ENCODE measurements at places on chromosomes 13 and 19.

DNA sequence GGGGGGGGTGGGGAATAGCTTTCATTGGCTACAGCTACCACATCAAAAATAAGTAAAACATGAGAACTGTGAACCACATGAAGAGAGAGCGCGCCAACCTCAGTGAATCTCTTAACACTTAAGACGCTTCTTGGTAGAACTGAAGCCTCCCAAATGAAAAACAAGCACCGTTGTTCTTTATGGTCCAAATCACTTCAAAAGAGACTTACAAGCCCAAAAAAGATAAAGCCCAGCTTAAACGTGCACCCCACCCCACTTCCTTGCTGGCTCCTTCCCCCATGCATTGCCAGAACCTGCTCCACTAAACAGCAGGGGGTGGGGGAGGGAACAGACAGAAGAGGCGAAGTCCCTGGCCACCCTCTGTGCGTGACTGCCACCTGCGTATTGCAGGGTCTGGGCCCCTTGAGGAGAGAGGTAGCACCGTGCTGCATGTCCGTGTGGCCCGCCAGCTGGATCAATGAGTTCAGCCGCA, 479.1 kb downstream of the FOXO1 start:
- DNase-seq, result no peak

DNA sequence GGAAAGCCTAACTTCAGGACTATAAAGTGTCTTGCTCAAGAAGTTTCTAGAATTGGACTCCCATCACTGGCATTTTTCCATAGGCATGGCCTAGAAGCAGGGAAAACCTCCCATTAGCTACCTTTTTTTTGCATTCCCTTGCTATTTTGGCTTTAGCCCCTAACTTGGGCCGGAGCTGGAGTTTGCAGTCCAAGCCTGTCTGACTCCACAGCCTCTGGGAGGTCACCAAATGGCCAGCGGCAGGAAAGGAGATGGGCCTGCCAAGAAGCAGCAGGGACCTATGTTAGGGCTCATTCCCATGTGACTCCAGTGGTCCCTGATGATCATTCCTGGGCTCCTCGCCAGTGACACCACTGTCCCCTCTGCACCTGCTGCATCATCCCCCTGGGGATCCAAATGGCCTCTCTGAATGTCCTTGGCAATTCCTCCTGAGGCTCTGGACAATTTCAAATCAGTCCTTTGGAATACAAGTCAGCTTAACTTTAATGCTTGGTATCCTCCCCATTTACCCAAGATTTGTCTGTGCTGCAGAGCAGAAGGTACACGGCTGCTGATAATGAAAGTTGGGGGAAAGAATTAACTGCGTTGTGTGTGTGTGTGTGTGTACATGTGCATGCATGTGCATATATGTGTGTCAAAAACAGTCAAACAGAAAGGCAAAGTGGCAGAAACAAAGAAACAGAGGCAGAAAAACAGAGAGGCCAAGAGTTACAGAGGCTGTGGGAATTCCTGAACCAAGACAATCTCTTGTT, 69.8 kb upstream of the SERP2 start:
- no peak for DNase-seq

- peak; percentile 84 for DNase-seq
Measured at GRCh38 chr19:2270423-2271233, 11.3 kb downstream of the PEAK3 start.

- DNase-seq, result peak; percentile 13
Measured at GRCh38 chr13:31350560-31350959, 150.8 kb downstream of the B3GLCT start.

DNA sequence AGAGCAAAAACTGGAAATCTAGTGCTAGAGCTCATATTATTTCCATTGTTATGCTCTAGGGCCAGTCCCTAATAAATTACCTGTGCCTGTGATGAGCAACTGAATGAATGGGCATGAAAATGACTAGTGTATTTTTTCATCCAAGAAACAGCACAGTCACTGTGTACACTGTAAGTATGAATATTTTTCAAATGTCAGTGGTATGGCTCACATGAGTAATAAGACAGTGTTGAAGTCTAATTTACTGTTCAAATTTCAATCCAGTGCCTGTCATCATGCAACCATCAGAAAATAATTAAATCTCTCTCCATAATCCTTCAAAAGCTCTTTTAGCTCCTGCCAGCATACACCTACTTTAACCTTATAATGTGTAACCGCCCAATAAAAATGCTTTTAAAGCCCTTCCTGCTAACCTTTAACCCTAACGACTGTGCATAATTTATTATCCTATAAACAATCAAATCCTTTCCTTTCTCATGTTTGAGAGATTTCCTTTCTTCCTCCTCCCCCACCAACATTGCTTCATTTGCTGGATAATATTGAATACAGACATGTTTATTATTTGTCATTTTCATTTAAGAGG, 378.3 kb downstream of the GPC5 start:
- no peak for DNase-seq

- DNase-seq, result no peak
Measured at GRCh38 chr19:45994456-45994997, 740 bp upstream of the CCDC61 start.

- DNase-seq, result peak; percentile 72
Measured at GRCh38 chr19:28878862-28879566, 333.9 kb downstream of the UQCRFS1 start.

- no peak for DNase-seq
Measured at GRCh38 chr13:45433381-45433790, 15.2 kb upstream of the SLC25A30 start.

DNA sequence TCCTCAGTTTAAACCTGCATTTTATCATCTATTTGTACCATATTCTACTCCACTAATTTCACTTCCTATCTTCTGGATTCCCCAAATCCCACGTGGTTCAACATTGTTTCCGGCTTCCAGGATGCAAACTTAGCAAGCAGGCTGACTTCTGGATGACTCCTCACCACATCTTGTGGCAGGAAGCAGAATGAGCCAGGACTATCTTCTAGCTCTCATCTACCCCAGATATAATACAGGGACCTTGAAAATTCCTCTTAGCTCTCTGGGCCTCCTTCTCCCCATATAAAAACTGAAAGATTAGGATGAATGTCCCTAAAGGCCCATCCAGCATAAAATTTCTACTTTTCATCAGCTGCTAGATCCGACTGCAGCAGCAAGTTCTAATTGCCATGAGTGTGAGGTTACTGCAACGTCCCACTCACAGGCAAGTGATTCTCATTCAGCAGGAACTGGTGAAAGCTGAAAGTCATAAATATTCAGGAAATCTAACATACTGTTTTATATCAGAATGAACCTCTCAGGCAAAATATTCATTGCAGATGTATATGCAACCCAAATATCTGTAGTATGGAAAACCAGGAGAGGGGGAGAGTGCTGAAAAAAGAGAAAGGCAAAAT, 93.4 kb downstream of the KCTD12 start:
- peak; percentile 55 for DNase-seq

GRCh38 chr13:23959231-23959862, 62.0 kb upstream of the C1QTNF9B start:
- DNase-seq, result no peak

- DNase-seq, result no peak
Measured at GRCh38 chr19:21047716-21048115, 27.3 kb downstream of the ZNF430 start.

DNA sequence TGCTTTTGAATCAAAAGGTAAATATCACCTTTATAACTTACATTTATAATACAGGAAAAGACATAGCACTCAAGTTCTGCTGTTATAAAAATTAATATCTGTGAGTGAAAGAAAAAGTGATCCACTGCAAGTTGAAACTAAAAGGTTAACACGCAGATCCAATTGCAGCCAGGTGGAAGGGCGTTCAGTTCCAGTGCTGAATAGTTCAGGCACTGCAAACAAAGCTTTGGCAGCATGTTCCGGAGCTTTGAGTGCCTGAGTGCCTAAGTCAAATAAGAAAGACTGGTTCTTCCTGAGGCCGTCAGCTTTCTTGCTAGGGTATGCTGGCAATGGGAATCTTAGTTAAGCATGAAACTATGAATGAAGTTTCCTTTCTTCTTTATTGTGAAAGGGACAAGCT, 200.3 kb downstream of the LMO7 start:
- DNase-seq, result no peak

DNA sequence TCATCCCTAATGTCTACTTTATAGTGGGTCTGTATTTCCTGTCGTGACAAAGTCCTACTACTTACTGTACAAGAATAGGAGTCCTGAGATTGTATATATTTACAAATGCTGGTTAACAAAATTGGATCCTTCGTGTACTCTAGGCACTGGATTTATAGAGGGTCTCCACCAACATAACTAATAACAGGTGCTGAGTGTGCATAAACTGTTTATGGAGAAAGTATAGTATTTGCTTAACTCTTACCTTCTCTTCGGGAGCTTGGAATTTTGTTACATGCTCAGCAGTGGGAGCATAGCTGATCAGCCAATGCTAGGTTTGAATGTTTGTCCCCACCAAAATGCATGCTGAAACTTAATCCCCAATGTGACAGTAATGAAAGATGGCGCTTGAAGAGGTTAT, 12.1 kb downstream of the ZNF442 start:
- DNase-seq, result no peak

DNA sequence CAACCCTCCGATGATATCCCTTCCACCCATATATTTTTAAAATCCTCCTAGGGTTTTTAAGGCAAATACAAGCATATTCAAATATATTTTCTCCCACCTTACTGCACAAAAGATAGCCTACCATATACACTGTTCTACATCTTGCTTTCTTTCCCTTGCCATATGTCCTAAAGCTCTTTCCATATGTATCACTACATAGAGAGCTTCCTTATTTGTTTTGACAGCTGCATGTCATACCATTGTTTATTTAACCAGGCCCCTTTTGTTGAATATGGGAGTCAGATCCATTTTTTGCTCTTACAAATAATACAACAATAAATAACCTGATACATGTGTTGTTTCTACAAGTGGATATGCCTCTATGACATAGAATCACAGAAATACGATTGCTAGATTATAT, 32.8 kb upstream of the WDFY2 start:
- DNase-seq, result no peak

DNA sequence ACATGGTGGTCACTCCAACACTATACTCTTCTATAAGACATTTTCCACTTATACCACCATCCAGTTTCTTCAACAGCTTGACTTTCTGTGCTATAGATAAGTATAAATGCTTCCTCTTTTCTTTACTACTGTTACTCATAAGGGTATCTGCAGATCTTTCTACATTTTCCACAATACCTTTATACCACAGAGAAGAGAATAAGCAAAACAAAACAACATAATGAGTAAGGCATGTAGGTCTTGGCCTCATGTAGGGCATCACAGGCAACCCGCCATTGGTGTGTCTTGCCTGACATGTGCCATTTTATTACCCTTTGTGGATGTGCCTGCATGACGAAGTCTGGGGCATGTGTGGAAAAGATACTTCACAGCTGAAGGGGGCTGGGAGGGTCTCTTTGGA, 265.3 kb upstream of the STARD13 start:
- no peak for DNase-seq

DNA sequence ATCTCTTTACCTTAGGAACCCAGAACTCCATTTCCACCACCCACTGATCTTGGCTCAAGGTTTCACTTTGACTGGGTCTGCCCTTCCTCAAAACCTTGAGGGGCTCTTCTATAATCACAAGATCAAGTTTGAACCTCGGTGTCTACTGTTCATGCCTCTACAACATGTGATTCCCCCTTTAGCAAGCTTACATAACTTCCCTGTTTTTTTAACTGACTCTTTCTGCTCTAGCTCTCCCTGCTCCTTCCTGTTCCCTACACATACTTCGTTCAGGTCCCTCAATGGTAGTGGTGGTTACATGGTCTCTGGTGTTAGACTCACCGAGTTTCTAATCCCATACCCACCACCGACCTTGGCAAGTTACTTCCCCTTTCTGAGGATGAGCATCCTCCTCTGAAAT, 26.7 kb downstream of the CEACAM8 start:
- DNase-seq, result no peak

- peak; percentile 49 for DNase-seq
Measured at GRCh38 chr13:74774264-74774663, 640.1 kb upstream of the KLF12 start.

DNA sequence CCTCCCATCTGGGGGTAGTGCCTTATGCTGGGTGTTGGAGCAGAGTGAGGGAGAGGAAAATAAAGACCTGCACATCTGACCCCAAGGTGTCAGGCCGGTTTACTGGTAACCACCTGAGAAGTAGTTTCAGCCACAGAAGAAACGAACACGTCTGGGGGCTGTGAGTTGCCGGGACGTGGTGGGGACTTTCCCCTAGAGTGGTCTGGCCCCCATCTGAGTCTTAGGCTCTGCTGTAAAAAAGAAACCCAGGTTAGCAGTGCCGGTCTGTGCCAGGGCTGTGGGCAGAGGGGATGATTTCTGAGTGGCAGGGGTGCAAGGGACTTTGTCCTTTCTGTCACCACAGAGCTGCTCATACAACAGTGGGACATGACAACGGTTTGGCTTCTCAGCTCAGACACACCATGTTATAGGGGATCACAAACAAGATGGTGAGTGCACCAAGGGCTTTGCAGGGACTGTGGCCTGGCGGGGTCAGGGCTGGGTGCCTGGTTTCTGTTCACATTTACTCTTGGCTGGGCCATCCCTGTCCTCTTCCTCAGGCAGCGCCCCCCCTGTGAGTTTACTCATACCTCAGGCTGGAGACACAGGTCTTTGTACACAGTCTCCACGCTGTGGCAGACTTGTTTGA, 9.0 kb downstream of the GCDH start:
- no peak for DNase-seq

DNA sequence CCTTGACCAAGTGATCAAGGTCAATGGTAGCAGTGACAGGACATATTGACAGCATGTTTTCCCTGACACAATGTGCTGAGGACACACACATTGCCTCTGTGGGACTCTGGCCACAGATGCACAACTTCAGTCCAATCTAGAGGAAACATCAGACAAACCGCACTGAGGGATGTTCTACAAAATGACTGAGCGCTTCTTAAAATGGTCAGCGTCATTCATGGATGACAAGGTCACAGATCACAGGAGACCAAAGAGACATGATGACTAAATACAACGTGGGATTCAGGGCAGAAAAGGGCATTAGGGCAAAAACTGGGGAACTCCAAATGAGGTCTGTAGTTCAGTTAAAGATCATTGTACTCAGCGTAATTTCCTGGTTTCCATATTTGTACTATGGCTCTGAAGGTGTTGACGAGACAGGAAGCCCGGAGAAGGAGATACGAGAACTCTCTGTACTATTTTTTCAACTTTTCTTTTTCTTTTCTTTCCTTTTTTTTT, 20.6 kb downstream of the PBX4 start:
- no peak for DNase-seq
